Kidney tubule cell (primary cell): ENCODE measurements at places on chromosomes 1 and 21.

- DNase-seq: no peak
Observed at GRCh38 chr1:61079296-61079897, 3.0 kb upstream of the NFIA start.

DNA sequence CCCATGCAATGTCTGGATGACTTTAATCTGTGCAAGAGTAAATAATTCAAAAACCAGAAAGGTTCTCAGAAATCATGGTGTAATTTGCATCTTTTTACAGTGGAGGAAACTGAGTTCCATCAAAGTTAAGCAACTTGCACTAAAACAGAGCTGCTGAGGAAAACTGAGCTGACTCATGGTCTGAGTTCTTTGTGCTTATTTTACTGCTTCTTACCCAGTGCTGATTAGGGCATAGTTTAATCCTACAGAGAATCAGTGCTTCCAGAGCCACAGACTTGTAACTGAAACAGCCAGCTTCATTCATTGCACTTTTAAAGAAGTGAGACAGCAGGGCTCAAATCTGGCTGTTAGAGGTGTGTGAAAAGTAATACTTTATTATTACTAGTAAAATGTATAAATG, 10.9 kb upstream of the RWDD3 start:
- no peak for DNase-seq

GRCh38 chr1:202405928-202406327, 57.4 kb downstream of the PPP1R12B start:
- DNase-seq: no peak

DNA sequence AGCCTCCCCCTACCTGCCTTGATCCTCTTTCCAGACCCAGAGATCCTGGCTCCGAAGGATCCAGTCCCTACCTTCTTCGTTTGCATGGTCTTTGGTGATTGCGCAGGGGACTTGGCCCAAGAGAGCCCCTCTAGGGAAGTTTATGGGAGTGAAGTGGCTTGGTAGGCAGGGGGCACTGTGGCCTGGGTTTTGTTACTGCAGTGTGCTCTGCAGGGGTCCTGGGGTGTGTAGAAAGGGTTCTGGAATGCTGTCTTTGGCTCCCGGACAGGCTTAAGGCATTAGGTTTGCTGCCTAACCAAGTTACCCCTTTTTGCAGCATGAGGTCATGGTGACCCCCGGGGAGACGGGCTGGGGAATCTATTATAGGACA, 3.8 kb downstream of the ATP8B2 start:
- DNase-seq: no peak

DNA sequence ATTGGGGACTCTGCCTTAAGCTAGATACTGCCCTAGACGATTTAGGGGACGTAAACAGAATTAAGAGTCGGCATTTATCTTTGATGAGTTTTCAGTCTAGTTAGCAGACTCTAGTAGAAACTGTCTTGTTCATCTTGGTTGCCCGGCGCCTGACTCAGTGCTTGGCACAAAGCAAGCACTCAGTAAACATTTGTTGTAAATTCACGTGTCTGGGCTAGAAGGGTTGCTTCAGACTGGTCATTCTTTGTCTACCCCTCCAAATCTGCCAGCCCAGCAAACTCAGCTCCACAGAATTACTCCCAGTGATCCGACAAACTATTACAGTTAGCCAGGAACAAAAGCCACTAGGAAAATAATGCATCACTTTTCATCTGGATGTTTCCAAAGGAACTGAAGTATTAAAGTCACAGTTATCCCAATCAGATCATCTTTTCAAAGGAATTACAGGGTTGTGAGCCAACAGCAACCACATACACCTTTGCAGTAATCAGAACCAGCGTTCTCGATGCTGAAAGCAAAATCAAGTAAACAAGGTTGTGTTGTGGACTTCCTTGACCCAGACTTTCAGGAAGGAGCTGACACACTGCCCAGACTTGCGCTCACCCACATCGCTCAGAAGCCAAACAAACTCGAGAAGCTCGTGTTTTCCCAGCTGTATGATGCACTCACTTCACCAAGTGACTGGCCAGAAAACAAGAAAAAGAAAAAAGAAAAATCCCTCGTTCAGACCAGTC, 66.5 kb upstream of the GADD45A start:
- peak; percentile 80 for DNase-seq

GRCh38 chr1:239987103-239987745, 104.5 kb upstream of the FMN2 start:
- peak; percentile 44 for DNase-seq

GRCh38 chr1:186175588-186175987, 199.5 kb downstream of the TPR start:
- no peak for DNase-seq

- DNase-seq: peak; percentile 68
Observed at GRCh38 chr1:162035241-162035640, 11.6 kb upstream of the OLFML2B start.

DNA sequence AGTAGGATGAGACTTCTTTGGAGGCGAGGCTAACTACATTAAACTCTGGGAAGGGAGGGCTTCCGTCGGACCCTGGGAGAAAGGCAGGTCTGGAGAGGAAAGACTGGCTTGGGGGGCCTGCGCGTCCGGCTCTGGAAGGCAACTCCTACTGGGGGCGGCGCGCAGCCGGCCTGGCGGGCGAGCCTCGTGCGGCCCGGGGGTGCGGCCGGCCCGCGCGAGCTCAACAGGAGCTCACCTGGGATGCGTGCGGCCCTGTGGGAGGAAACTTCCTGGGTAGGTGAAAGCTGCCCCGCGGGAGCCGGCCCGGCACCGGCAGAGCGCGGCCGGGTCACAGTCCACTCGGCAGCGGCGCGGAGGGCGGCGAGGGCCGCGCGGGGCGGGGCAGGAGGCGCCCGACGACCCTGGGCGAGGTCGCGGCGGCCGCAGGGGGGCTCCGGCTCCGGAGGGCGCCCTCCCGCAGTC, 449 bp downstream of the EPS15 start:
- DNase-seq: peak; percentile 67

GRCh38 chr1:210633140-210633539, 304.4 kb downstream of the HHAT start:
- no peak for DNase-seq

- no peak for DNase-seq
Observed at GRCh38 chr1:212754680-212755079, 36.9 kb downstream of the NSL1 start.
